ENCODE measurements at places on chromosomes 1 and 21.

DNA sequence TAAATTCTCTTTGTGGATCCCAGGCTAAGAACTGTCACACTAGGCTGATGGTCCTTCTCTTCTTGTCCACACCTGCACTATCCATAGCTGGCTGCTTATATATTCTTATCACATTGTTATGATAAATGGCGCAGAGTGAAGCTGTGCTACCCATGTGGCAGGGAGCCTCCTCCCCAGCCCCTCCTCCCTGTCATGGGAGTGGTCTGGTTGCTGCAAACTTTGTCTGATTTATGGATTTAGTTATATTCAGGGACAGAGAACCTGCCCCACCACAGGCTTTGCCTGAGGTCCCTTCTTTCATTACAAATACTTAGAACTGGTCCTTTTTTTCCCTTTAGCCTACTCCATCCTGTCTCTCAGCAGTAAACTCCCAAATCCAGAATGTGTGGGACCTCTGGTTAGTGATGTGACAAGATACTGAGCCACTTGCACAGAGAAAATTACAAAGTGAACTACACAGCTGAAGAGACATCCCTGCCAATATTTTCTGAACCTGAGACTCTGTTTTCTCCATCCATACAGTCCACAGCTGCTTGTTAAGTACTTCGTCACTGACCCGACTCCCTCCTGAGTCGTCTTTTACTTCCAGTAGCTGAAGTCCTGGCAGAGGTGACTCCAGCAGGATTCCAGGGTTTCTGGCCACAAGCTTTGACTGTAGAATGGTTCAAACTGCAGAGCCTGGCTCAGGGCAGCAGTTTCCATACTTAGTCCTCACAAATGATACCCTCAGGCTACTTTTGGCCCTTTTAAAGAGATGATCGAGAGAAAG is 37.6 kb downstream of the PTGFRN start:
- peak; percentile 29 for DNase-seq

DNA sequence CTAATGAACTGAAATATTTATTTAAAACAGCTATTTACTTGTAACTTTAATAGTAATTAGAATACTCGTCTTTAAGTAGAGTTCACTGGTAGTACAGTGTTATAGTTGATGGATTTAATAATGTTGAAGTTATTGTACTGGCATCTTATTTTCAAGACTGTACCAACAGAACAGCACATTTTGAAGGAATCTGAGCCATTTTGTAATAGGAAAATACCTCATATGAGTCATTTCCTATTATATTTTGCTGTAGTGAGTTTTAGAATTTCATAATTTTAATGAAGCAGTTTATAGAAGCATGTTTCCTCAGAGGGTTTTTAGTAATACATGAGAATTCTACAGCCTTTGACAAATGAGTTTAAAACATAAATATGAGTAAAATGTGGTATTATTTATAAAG is 258.3 kb downstream of the OLFM3 start:
- DNase-seq = no peak

GRCh38 chr1:86380257-86380861 is 15.8 kb downstream of the ODF2L start:
- DNase-seq = no peak

DNA sequence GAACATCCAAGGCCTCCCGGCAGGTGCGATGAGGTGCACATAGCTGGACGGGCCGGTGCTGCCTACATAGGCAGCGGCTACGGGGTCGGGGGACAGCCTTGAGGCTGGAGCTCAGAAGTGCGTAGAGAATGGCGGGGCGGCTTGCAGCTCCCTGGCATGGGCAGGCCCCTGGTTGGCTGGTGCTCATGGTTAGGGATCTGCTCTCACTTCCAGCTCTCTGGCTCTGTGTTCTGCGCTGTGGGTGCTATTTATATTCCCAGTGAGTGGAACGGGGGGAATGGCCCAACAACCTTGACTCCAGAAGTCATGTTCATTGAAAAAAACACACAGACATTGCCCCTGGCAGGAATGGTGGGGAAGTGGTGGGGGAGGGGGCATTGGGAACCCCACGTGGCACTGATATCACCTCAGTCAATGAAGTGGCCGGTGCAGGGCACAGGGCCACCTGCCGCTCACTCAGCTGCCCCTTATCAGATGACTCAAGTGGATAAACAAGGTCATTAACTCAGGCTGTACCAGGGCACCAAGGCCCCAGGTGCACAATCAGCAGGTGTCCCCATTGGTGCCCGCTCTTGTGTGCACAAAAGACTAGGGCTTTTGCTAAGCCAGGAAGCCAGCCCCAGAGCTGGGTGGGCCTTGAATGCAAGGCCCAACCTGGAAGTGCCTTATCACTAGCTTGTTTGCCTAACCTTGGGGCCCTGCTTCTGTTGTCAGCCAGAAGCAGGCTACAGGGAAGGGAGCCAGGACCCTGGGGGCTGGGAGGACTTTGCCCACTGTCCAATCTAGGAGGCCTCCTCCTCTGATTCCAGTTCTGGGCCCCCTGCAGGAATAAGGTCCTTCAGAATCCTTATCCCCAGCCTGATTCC is at the start of gene NR0B2:
Gene NR0B2 (minus strand): TSS at position 222 of the 866 bp plus-strand sequence. CDS start 35 bp downstream, at position 187.
- peak; percentile 57 for DNase-seq

- no peak for DNase-seq
Measured at GRCh38 chr1:171081763-171082201, 8.9 kb upstream of the FMO3 start.

DNA sequence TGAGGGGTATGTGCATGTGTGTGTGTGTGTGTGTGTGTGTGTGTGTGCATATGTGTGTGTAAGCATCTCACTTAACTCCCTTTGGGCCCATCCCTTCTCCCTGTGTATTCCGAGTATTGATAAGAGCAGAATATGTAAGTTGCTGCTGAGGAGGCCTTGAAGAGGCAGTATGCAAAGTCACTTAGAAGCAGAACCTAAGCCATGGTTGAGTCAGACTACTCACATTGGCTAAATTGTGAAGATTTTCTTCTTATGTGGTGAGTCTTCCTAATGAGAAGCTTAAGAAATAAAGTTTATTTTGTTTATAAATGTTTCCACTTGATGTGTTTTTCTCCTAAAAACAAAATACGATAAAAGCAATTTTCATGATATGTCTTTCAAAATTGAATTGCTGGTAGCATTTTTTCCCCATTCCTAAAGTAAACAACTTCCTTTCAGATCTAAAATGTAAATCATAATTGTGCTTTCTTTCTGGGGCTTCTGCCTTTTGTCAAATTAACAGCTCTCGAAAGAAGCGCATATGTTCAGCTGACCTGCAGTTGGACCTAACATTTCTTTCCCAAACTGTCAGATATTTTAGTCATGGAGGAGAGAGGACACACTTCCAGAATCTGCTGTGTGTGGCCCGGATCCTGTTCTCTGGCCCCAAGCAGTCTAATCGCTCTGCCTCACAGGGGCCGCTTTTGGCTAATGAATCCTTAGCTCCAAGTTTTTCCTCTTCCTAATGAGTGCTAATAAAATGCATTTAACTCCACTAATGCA is 284.0 kb downstream of the DUSP10 start:
- no peak for DNase-seq

DNA sequence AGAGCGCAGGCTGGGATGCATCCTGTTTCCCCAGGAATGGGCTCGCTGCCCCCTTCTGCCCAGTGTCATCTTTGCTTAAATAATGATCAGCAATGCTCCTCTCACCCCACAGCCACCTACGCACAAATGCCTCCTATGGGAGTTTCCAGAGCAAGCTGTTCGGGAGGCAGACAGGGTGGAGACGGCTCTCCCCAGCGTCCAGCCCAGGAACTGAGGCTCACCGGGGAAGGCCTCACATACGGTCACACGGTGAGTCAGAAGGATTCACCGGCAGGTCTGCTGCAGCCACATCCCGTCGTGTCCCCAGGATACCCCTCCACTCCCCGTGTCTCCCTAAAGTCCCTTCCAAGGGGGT is 40.3 kb upstream of the RUNX3 start:
- no peak for DNase-seq

GRCh38 chr1:244461245-244462071 is at the start of gene CATSPERE:
Gene CATSPERE, plus strand, starts transcription at chr1:244461273. Its CDS starts 157 bp downstream, at chr1:244461430.
- DNase-seq = peak; percentile 97

DNA sequence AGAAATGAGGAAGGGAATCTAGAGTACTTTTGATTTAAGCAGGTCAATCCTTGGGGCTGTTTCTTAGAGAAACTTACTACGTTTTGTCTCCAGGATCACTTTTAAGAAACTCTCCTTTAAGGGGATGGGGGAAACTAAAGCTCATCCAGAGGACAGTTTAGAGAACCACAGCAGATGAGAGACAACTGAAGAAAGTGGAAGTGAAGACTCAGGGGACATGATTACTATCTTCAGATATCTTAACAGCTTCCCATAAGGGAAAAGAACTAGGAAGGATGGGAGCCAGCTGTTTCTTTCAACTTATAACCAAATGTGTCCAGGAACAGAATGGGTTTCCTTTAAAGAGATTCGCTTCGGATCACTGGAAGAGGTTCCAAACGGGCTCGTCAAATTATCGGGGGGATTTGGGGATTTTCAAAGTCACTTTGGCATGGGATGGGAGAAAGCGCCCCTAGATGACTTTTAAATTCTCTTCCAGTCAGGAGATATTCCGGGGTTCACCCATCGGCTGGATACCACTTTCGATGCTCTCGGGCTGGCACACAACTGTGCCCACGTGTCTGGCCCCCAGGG is 1.2 kb downstream of the SCMH1 start:
- no peak for DNase-seq

DNA sequence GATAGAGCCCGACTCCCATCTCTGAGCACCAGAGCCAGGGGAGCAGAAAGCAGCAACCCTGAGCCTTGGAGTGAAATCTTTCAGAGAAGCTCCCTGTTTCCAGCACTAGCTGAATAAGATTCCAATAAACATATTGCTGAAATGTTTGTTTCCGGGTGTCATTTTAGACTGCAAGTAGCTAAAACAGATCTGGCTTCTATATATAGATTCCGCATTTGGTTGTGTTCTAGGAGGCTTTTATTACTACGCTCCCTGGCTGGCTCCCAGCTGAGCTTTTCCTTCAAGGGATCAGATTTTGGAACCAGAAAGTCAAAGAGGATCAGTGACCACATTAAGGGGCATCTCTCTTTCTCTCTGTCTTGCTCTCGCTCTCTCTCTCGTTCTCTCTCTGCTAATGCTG is 88.2 kb downstream of the PAPPA2 start:
- DNase-seq = no peak

DNA sequence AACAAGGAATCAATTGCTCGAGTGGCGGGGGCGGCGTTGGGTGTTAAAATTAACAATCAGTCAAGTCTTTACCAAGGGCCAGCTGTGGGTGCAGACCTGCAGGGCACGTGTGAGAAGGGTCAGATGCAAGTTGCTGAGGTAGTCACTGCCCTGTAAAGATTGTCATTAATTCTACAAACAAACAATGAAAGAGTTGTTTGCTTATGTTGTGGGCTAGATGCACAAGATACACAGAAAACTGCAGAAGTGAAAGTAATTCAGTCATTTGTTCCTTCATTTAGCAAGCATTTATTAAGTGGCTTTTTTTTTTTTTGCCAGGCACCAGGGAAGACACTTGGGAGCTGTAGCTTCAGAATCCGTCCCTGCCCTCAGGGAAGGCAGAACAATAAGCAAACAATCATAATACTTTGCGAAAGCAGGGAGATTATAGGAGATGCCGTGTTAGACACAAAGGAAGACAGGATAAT is 79.5 kb downstream of the NR5A2 start:
- no peak for DNase-seq

GRCh38 chr1:219189021-219189824 is 15.5 kb downstream of the LYPLAL1 start:
- no peak for DNase-seq

DNA sequence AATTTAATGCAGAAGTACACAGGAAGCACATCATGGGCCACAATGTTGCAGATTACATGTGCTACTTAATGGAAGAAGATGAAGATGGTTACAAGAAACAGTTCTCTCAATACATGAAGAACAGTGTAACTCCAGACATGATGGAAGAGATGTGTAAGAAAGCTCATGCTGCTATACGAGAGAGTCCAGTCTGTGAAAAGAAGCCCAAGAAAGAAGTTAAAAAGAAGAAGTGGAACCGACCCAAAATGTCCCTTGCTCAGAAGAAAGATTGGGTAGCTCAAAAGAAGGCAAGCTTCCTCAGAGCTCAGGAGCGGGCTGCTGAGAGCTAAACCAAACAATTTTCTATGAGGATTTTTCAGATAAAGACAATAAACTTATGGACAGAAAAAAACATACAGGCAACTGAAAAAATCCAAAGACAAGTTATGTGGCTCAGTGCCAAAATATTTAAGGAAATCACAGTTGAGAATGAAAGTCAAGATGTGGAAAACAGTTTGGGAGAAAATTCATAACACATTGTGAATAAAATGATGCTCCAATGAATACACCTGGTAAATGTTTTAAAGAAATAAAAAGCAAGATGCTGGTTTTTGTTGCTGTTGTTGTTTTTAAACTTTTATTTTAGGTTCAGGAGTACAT is 2.8 kb upstream of the ZNF644 start:
- DNase-seq = no peak

GRCh38 chr1:114386129-114387009 is 124.6 kb downstream of the TRIM33 start:
- no peak for DNase-seq

GRCh38 chr1:89754518-89754917 is 66.3 kb upstream of the LRRC8D start:
- DNase-seq = no peak

- DNase-seq = no peak
Measured at GRCh38 chr1:232487236-232487635, 142.7 kb downstream of the SIPA1L2 start.

- DNase-seq = no peak
Measured at GRCh38 chr1:39522661-39523567, 31.5 kb downstream of the BMP8A start.

- no peak for DNase-seq
Measured at GRCh38 chr1:194300776-194301175, 1114.4 kb upstream of the B3GALT2 start.

DNA sequence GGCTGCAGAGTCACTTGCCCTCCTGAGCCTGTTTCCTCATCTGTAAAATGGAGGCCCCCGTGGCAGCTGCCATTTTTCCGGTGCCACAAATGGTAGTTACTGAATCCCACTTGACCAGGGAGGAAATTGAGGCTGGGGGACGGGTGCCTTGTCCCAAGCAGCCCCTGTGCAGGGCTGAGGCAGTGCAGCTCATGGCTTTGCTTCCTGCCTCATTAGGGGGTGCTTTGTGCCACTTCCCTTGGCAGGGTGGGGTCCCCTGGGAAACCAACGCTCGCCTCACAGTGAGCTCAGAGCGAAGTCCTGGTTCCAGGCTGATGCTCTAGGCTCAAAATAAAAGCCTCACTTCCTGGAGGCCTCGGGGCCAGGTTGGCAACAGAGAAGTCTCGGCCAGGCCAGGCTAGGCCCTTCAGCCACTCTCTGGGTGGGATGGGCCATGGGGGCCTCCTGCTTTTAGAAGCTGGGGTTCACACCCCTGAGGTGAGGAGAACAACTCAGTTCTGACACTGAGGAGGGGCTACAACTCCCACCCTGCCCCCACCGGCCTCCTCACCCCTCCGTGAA is 6.8 kb downstream of the LAPTM5 start:
- DNase-seq = no peak
